Activated CD4-positive, alpha-beta T cell treated with anti-CD3 and anti-CD28 coated beads, Interleukin-2, Interleukin-4, amounts not matched to agents 100 ng/mL and 50 ng/mL, durations not matched to agents 16 hours and 8 hours (primary cell): ENCODE measurements at places on chromosomes 11 and 22.

GRCh38 chr11:64245797-64246620 is 734 bp downstream of the PPP1R14B start:
- peak; percentile 67 for DNase-seq

- no peak for DNase-seq
Measured at GRCh38 chr22:19659805-19660345, 54.4 kb upstream of the SEPTIN5 start.

DNA sequence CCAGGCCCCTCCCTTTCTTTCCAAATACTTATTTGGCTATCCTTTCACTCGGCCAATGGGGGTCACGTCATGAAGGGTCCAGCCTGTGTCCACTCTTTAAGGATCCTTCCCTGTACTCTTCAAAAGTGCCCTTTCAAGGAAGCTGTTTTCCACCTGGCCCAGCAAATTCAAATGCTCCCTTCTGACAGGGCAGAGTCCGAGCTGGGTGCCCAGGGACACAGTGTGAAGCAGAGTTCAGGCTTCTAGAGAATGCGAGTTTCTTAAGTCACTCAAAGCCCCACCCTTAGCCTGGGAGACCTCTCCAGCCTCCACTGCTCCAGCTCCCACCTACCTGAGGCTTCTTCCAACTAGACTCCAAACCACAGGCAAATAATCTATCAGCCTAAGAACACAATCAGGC is 5.5 kb upstream of the APOA1 start:
- DNase-seq = no peak

DNA sequence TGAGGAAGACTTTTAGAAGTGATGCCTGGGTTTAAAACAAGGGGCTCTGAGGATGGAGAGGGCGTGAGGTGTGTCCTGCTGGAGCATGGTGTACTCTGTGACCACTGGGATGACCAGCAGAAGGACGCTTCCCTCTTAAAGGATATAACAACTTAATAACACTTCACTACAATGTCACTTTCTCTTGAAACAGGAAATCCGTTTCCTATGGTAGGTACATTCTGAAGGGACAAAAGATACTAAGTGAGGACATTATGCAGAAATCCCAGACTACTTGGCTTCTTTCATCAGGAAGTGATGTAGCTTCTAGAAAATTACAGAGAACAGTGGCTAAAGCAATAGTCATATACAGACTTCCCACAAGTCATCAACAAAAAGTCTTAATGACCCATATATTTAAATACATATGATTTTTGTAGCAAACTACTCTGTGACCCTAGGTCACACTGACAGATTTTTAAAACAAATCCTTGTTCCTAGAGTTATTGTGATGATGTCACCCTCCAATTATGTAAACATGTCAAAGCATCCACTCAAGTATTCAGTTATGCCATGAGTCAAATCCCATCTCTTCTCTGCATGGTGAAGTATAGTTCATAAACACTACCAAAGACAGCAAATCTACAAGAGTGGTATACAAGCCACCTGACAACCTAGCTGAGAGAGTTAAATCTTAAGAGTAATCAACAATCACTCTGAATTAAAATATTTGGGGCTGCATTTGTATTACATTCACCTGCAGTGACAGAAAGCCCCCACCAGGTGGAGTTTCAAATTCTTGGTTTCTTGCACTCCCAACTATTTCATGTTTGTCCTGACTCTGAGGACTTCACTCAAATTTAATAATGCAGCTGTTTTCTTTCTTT is 32.8 kb downstream of the PITPNB start:
- peak; percentile 38 for DNase-seq
